ENCODE measurements at places on chromosomes 11 and 22.

- no peak for DNase-seq
Measured at GRCh38 chr11:66543263-66544107, 2.4 kb downstream of the ZDHHC24 start.

- DNase-seq = no peak
Measured at GRCh38 chr11:1734641-1735081, 15.7 kb downstream of the IFITM10 start.

GRCh38 chr11:109148669-109149068, 273.3 kb upstream of the C11orf87 start:
- DNase-seq = no peak

- no peak for DNase-seq
Measured at GRCh38 chr22:48321986-48322545, 1505.6 kb downstream of the BRD1 start.

- no peak for DNase-seq
Measured at GRCh38 chr11:127675581-127675980, 675.0 kb upstream of the KIRREL3 start.

DNA sequence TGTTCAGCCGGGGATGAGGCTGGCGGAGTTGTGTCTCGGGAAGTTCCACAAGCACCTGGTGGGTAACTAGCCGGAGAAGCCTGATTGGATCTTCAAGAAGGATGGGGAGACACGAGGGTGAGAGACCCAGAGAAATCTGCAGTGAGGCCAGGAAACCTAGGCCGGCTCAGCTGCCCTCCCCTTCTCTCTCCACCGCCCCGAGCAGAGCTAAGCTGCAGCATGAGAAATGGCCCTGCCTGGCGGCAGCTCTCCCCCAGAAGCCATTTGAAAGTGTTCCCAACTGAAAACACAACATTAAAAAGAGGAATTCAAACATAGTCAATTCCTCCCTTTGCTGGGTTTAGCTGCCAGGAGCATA, 77.8 kb upstream of the SHISAL1 start:
- DNase-seq = no peak

- DNase-seq = no peak
Measured at GRCh38 chr11:5625281-5625680, 480 bp downstream of the TRIM34 start.

DNA sequence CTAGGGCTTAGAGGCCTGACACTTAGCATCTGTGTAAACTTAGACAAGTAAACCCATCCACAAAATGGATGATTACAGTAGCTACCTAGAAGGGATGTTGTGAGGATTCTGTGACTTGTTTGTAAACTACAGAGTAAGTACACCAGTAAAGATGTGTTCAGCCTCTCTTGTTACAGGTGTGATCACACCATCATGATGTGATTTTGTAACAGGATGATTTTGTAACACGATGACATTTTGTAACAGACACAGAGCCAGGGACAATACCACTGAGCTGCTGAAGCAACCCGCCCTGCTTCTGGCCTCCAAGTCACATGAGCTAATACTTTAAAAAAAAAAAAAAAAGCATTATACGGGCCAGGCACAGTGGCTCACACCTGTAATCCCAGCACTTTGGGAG, 17.0 kb downstream of the FADD start:
- no peak for DNase-seq

- no peak for DNase-seq
Measured at GRCh38 chr11:111355101-111355500, 24.0 kb downstream of the POU2AF1 start.

- DNase-seq = no peak
Measured at GRCh38 chr11:45844822-45845578, 2.3 kb upstream of the CRY2 start.

- no peak for DNase-seq
Measured at GRCh38 chr22:50243685-50244419, 971 bp downstream of the TUBGCP6 start.

GRCh38 chr11:35272391-35272902, 133.5 kb downstream of the CD44 start:
- no peak for DNase-seq

- DNase-seq = no peak
Measured at GRCh38 chr22:45451972-45452371, 38.5 kb downstream of the RIBC2 start.

DNA sequence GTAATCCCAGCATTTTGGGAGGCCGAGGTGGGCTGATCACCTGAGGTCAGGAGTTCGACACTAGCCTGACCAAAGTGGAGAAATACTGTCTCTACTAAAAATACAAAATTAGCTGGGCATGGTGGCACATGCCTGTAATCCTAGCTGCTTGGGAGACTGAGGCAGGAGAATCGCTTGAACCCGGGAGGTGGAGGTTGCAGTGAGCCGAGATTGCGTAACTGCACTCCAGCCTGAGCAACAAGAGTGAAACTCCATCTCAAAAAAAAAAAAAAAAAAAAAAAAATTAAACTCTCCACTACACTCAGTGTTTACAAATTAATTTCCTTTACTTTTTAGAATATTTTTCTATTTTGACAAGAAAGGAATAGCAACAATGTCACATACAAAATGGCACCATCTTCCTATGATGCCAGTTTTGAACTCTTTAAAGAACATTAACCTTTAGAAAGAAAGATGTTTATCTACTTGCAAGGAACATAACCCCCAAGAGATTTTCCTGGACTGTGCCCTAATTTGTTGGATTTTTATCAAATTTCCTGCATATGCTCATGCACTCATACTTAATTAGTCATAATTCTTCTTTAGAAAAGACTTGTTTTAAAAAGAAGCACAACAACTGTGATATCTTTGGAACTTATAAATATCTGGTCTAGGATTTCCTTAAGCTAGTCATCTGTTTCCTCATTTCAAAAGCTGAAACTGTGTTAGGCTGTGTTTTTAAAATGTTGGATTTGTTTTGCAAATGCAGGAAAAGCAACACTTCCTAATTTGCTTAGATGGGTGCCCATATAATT, 22.6 kb upstream of the HIPK3 start:
- DNase-seq = no peak

DNA sequence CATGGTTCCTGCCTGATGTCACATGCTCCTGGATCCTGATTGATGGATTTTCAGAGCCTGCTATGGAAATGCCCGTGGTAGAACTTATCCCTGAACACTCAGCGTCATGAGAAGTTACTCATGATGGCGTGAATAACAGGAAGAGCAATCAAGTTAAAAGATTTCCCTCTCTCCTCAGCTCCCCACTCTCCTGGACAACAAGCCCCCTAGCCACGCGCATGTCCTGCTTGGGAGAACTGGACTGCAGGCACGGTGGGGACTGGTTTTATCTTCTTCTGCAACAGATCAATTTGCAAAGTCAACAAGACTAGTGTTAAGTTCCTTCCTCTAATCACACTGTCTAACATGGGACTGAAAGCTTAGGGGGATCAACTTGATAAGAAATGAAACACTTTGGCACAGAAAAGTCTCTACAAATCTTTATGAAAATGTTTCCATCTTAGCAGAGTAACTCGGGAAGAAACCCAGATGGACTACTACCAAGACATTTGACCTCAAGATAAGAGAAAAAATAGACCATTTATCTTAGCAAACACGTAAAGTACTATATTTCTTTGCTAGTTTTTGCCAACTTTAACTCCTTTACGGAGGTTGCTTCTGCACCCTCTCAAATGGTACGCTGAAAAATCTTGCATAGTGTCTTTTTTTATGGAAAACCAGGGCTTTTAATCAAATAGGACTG, 27.6 kb downstream of the POU2AF1 start:
- no peak for DNase-seq

DNA sequence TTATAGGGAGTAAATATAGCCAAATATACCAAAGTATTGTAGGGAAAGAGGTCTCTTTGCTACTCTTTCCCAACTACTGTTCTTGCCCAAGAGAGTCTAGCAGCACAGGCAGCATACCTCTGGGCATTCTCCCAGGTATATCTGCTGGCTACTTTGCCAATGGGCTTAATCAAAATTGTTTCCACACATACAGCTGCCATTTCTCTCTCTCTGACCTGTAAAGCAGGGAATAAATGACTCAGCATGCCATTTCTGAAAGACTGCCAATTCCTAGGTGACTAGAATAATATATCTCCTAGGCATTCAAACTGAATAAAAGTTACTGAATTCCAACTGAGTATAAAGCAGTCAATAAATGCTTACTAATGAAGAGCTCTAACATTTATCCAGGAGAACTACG, 44.6 kb downstream of the RDX start:
- no peak for DNase-seq

DNA sequence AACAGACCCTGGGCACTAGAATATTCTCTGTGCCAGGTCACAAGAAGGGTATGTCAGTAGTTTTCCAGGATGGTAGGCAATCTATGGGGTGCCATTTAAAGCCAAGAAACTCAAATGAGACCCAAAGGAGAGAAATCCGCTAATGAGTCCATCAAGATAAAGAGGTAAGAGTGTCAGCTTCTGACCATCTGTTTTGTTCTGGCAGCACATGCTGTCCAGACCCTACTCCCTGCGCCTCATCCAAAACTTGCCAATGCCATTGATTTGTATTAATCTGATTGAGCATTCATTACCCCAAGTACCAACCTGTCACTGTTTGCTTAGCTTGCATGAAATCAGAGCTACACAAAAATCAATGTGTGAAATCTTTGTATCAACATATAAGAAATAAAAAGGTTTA, 229.0 kb downstream of the BLID start:
- DNase-seq = no peak

DNA sequence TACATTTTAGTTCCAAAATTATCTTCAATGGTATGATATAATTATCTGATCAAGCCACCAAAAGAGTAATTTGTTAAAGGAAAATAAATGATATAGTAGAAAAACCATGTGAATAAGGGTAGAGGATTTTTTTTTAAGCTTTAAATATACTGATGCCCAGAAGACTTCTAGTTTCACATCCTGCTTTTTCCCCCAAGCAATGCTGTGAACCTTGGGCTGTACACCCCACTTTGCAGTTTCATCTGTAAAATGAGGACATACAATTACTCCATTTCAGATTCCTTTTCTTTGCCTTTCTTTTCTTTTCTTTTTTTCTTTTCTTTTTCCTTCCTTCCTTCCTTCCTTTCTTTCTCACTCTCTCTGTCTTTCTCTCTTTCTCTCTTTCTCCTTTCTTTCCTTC, 1125.4 kb downstream of the DLG2 start:
- no peak for DNase-seq

GRCh38 chr11:18721561-18722292, 4.3 kb downstream of the IGSF22 start:
- DNase-seq = no peak

GRCh38 chr11:44992181-44992582, 41.5 kb upstream of the TP53I11 start:
- DNase-seq = no peak

- peak; percentile 73 for DNase-seq
Measured at GRCh38 chr22:46739094-46739870, 1.2 kb upstream of the CERK start.

DNA sequence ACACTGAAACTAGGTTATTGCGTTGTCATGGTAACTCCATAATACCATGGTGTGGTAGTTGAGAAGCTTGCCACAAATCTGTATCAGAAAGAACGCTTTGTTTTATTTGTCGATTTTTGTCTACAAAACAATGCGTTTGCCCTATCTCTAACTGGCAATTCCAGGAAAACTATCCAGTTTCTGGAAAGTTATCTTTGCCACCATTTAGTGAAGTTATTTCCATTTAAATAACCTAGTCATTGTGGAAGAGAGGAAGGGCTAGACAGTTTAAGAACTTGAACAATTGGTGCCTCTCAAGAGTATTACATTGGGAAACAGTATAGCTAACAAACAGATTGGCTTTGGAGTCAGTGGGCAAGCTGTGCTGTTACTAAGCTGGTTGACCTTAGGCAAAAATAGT, 7.9 kb downstream of the HSD17B12 start:
- no peak for DNase-seq

GRCh38 chr11:20013346-20014066, 146.8 kb downstream of the DBX1 start:
- no peak for DNase-seq

GRCh38 chr22:20092477-20092854, 12.4 kb downstream of the DGCR8 start:
- no peak for DNase-seq

- DNase-seq = no peak
Measured at GRCh38 chr22:37045958-37046357, 5.6 kb upstream of the KCTD17 start.

DNA sequence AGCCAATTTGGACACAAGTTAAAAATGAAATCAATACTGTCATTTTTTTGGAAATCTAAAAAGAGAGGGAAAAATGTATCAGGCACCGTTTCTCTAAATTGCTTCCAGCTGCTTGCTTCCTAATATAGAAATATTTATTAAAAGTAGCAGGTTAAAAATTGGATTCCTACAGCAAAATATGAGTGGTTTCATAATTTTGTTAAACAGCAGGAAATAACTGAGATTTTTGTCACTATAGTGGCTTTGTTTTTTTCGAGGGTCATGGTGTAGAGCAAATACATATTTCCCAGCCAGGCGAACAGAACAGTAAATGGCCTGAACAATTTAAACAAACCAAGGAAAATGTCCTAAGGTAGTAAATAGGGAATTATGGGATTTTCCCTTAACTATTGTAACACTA, 159.7 kb downstream of the DDX10 start:
- no peak for DNase-seq

GRCh38 chr11:38160433-38160832, 1562.4 kb upstream of the RAG2 start:
- no peak for DNase-seq

DNA sequence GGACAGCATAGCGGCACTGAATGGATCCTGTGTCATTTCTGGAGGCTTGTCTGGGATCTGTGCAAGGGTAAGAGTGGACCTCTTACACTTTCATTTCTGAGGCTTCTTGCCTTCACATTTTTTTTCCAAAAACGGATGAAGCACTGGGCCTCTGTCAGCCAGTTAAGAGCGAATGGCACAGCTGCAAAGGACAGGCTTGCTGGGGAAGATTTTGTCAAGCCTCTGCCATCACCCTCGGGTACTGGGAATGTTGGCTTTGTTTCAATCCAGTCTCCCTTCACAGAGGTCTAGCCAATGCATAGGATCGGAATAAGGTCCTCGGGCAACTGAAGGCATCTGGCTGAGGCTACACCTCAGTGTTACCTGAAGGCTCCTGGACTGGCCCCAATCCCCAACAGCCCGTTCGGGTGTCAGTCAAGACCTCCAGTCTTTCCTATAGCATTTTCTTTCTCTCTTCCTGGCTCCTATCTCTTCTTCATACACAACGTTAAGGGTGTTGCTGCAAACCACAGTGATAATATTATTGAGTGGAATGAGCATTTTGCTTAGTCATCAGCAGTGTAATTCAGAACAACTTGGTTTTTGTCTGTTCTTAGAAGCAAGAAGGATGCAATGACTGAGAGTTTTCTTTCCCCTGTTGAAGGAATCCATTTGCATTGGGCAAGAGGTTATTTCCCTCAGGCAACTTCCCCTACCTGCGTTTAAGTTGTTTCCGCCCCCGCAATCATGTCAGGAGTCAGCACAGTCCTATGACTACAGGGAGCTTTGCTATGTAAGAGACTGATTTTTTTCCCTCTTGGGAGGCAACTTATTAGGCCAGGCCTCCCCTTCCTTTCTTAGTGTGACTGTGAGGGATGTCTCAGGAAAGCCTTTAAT, 22.8 kb downstream of the NPAT start:
- DNase-seq = no peak

GRCh38 chr11:21975242-21975641, 217.6 kb upstream of the ANO5 start:
- no peak for DNase-seq

- DNase-seq = no peak
Measured at GRCh38 chr22:39309364-39309861, 10.0 kb downstream of the RPL3 start.

GRCh38 chr11:86129740-86130540, 61.1 kb upstream of the PICALM start:
- DNase-seq = no peak

All from frontal cortex (tissue), 4 donors.